ENCODE measurements at places on chromosomes 2 and 18. TPM values are rescaled to one million over a fixed set of nuclear protein-coding genes. Genes with fewer than 3 reads are reported as not detected.

Gene PSMG2
- polyA plus RNA-seq = 66.6 TPM

Gene SERPINB11
- polyA plus RNA-seq = 6.4 TPM

Gene PDCD1
- 0.54 TPM for polyA plus RNA-seq

Gene BCL11A
- polyA plus RNA-seq = 25.5 TPM

Gene RAB27B
- polyA plus RNA-seq = 8.6 TPM

Gene DCTN1
- 60.8 TPM for polyA plus RNA-seq

Gene ANKRD29
- 14.8 TPM for polyA plus RNA-seq

Gene TEX44
- not detected for polyA plus RNA-seq

Gene FBLN7
- 0.14 TPM for polyA plus RNA-seq

Gene WDR35
- 0.83 TPM for polyA plus RNA-seq

Gene CNRIP1
- polyA plus RNA-seq = 2.1 TPM

Gene ATG16L1
- polyA plus RNA-seq = 8.2 TPM

Gene FEV
- polyA plus RNA-seq = not detected

Gene CRYGC
- not detected for polyA plus RNA-seq

Gene NPAS2
- 62.7 TPM for polyA plus RNA-seq

Gene RNU2-63P
- polyA plus RNA-seq = not detected

Measured in esophagus (tissue), 2 donors.